Activated T-cell treated with anti-CD3 and anti-CD28 coated beads, Interleukin-2, amount 50 U/mL, for 48 hours (primary cell): ENCODE measurements at places on chromosomes 12 and 14.

DNA sequence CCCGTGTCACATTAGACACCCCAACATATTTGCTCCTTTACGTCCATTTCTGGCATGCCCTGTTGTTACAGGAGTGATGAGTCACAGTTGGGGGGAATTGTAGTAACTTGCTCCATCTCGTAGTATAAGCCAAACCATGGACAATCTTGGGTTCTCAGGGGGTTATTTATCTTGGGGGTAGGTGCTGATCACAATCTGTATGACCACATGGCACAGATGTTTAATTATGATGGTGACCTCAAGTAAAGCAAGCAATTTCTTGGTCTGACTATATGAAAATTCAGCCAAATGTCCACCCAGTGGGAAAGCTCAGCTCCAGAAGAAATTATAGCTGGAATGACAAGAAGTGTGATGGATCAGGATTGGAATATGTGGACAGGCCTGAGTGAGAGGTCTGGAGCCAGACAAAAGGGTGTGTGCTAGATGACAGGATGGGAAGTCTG is 32.1 kb upstream of the STON2 start:
- no peak for DNase-seq

GRCh38 chr14:93262446-93262845 is 55.4 kb downstream of the UBR7 start:
- DNase-seq, result no peak

GRCh38 chr12:89261982-89262381 is 90.3 kb downstream of the DUSP6 start:
- no peak for DNase-seq

DNA sequence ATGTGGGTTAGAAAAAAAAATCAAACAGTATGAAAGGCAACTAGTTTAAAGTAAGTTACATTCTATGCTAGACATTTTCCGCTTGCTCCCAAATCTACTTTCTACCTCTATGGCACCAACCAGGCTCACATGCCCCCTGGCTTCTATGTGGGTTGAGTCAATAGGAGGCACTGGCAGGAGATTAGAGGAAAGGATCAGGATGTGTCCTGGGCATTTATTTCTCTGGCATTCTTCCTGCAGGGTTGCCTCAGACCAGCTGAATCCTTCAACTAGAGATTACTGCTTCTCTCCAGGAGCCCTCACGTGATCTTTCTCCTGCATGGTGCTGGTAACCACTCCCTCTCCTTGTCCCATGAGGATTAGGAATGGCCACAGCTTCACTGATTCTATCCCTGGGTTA is 14.9 kb upstream of the CCDC60 start:
- DNase-seq, result no peak

DNA sequence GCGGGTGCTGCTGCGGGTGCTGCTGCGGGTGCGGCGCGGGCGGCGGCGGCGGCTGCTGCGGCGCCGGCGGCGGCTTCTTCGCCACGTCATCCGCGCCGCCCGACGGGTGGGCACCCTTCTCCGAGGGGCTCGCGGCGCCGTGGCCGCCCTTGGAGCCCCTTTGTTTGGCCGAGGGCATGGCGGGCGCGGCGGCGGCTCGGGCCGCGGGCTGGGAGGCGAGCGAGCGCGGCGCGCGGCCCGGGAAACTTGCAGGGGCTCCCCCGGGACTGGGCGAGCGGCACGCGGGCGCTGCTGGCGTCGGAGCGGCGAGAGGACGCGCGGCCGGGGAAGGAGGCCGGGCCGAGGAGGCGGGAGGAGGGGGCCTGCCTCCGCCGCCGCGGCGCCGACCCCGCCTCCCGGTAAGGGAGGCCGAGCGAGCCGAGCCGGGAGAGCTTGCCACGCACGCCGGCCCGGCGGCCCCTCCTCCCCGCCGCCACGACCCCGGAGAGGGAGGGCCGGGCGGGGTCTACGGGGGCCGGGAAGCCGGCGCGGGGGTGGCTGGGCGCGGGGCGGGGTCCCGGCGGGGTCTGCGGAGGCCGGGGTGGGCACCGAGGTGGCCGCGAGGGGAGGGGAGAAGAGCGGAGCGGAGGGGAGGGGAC is at the start of gene CKAP4:
Gene CKAP4 (minus strand): TSS at position 347 of the 638 bp plus-strand sequence. CDS start 169 bp downstream, at position 178.
- DNase-seq, result peak; percentile 66

DNA sequence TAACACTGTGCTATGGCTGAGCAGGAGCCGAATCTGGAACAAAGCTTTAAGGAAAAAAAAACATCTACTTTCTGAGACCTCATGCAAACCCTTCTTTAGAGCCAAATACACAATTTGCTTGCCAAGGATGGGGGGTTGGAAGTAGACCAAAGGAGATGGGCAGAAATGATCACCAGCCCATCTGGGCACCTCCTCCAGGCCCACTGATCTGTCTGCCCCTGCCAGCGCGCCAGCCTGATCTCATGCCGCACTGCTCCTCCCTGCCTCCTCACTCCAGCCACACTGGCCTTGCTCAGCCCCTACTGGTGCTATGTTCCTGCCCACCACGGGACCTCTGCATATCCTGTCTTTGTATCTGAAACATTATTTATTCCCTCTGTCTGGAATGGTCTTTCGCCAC is 24.8 kb upstream of the RAB35 start:
- no peak for DNase-seq

DNA sequence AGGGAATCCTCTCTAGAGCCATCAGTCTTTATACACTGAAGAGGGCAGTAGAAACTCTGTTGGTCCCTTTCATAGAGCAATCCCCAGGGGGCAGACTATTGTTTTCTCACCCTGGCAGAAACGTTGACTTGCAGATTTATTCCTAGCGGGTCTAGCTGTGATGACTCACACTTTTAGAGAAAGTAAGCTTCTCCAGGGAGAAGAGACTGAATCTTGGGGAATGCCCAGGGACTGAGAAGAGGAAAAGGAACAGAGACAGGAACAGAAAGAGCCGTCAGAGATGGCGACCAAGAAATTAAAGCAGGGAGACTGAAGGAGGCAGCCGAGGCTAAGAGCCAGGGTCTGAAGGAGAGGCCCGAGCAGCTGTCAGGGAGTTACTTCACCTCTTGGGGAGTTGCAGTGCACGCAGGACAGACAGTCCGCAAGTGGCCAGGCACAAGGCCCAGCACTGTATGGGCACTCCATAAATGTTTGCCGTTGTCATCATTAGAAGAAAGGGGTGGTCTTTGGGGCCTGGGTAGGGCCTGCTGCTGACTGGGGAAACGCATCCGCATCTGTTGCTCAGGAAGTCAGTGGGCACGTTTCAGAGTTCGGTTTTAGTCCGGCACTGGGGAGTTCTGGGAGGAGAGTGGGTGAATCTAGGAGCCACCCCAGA is 13.0 kb downstream of the PLEKHG6 start:
- DNase-seq, result peak; percentile 63

DNA sequence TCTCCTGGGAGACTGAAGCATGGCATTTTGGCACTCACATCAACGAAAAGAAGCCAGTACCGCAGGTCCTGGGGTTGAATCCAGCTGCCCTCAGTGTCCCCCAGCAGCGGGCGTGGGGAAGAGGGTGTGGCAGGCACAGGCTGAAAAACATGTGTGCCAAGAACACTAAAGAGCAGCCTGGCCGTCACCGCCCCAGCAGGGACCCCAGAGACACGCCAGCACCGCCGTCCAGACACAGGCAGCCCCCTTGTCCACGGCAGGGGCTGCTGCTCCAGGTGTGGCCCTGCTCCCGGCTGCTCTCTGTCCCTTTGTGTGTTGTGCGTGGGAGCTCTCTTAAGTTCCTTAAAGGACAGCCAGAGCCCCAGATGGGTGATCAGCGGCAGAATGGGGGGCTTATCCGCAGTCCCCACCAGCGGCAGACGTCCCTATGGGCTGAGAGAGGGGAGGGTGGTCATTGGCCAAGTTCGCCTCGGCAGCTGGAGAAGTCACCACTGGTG is 556 bp downstream of the PHETA1 start:
- peak; percentile 32 for DNase-seq

DNA sequence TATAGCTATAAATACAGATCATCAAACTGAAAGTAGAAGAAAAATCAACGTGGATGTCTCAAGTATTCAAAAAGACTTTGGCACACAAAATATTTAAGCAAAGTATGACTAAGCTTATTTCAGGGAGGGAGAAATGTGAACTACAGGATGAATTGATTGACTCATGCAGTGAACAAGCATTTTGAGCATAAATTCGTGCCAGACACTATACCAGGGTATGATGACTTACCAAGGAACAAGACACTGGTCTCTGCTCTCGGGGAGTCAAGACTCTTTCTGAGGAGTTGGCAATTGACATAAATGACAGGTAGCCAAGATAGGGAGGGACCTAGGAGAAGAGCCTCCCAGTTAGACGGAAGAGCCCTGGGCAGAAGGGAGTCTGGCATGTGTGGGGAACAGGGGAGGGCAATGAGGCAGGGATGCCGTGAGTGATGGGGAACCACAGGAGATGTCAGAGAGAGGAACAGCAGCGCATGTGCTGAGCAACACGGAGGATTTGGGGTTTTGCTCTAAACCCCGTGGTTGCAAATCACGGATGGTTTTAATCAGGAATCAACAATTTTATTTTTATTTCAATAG is 115.2 kb downstream of the TMEM132D start:
- no peak for DNase-seq

DNA sequence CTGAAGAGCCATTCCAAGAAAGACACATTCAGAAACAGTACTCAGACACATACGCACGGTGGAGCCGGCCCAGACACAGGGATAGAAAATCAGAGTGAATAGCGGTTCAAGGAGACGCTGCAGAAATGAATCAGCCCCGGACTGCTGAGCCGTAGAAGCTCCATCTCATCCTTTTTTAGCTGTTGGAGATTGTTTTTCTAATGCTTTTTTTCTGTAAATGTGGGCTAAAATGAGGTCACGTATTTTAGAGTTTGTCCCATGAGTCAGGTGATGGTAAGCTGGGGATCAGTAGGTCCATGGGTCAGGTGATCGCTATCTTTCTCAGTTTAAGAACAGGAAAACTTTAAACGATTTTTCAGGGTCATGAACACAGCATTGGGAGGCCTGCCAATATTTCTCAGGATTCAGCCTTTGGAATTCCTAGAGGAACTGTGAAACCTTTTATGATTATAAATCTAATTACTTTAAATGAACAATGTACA is 202.4 kb downstream of the ITPR2 start:
- no peak for DNase-seq

GRCh38 chr12:121326996-121327674 is 25.1 kb downstream of the ANAPC5 start:
- no peak for DNase-seq

GRCh38 chr14:104316121-104316722 is 177.8 kb downstream of the KIF26A start:
- DNase-seq, result no peak

- DNase-seq, result no peak
These were observed 73.1 kb downstream of the DERA start for GRCh38 chr12:15984097-15984800.

DNA sequence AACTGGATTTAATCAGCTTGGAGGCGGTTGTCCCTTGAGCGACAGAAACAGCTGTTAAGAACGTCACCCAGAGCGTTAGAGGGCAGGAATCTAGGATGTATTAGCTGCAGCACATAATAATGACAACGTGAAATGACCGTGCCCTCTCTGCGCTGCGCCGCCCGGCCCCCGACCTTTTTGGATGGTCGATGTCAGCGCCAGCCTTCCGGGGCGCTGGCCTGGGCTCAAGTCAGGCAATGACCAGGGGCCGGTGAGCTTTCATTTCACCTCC is 427 bp upstream of the TMEM120B start:
- no peak for DNase-seq

GRCh38 chr14:64958743-64959142 is 13.4 kb downstream of the RAB15 start:
- no peak for DNase-seq

GRCh38 chr14:74299061-74299545 is 3.6 kb downstream of the ABCD4 start:
- DNase-seq, result peak; percentile 48

DNA sequence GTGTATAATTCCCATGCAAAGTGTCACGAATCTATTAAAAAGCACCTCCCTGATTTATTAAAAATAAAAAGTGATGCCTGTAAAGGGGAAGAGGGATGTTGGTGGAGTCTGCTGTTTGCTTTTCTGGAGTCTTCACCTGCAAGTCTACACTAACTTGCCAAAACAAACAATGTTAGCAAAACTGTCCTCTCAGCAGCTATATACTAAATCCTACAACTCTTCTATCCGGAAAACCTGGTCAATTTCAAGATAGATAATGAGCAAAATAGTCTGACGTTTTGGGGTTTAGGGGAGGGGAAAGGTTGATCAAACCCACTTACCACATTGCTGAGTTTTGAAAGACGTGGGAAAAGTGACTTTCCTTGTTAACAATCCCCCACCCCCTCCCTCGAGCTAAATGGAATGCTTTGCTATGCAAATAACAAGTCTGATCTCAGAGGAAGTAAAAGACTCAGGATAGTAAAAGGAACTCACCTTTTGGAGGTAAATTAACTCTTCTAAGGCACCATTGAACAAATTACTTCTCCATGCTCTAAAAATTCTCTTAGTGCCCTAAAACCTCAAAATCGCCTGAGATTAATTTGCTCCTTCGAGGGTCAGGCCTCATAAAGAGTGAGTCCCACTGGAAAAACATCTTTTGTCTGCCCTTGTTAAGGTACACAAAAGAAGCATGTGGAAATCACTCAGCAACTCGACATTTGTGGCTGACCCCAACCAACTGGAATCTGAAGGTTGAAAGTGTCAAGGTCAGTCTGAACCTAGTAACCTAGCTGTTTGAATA is 13.5 kb downstream of the BMP4 start:
- DNase-seq, result no peak

- DNase-seq, result no peak
These were observed 385.8 kb downstream of the MED13L start for GRCh38 chr12:115891556-115892164.

DNA sequence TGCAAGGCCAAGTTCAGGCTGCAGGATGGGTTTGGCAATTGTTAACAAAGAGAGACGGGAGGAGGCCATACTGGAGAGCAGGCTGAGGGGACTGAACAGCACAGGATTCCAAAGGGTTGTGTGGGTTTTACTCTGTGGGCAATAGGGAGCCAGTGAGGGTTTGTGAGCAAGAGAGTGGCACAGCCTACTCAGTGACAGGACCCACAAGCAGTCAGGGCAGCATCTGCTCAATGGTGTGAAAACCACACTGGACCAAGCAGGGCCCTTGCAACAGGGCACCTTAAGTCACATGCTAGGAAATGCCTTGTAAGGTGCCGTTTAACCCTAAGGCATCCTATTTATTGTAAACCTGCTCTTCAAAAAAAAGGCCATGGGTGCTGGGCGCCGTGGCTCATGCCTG is 22.0 kb downstream of the SYNE3 start:
- no peak for DNase-seq

DNA sequence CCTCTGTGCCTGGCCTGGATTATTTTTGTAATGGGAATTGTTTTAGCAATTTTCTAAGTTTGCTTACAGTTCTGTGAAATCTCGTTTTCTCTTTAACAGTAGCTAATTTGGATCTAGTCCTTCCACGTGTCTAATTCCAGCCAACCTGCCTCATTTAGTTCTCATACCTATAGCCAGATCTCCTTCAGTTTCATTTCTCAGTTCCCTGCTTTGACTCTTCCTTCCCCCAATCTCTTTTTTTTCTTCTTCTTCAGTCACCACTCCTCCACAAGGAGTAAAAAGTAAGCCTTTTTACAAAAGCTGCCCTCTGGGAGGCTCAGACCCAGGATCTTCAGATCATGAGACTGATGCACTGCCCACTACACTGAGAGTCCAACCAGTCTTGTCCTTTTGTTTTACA is 1.4 kb downstream of the THTPA start:
- DNase-seq, result no peak
